ENCODE measurements at places on chromosomes 7 and 10.

DNA sequence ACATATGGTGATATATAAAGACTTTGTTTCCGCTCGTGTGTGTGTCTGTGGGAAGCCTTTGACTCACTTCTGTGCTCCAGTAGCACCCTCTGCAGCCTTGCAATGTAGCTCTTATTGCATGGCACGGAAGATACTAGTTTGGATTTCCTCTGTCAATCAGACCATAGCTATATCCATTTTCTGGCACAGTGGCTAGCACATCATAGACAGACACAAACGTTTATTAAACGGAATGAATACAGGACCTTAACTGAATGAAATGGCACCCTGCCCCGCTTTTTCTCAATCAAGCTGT lies 124.0 kb upstream of the PTPN20 start:
- no peak for DNase-seq

DNA sequence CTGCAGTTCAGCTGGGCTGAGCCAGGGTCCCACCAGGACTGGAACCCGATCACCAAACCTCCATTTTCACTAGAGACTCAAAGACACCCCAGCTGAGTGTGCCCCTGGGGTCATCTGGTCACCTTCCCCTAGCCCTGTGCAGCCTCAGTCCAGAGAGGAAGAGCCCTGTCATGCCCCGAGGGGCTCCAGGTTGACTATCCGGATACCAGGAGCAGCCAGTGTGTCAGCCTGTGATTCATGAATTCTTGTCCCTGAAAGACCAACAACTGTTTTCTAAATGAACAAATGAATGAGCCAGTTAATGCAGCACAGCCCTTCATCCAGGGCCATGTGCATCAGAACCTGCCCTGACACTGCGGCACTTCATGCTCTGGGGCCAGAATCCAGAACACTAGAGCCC lies 201.9 kb upstream of the TCERG1L start:
- no peak for DNase-seq

GRCh38 chr7:3942816-3943745 lies 642.0 kb downstream of the SDK1 start:
- DNase-seq = no peak

DNA sequence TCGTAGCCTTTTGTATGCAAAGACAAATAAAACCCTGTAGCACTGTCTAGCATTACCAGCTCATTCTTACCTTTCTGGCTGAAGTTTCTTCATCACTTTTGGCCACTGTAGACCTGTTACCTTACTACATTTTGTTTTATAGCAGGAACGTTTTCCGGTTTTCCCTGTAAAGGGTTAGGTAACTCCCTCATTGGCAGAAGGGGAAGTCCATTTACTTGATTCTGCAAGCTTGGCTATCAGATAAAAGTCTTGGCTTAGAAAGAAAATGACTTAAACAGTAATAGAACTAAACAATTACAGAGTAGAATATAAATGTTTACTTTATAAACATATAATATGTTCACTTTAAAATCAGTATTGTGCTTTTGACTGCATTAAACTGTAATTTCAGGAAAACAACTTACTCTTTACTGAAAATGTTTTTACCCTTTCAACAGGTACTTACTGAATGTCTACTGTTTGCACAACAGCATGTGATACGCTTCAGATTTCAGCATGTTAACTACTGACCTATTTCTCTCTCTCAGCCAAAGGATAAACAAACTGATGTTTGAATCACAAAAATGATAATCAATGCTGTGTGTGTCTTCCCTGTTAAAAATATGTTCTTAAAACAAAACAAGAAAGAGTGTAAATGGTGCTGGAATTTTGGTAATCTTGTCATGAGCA lies 67.1 kb downstream of the OTUD1 start:
- DNase-seq = no peak

GRCh38 chr7:35037526-35038341 lies 449 bp upstream of the DPY19L1 start:
- DNase-seq = peak; percentile 93

DNA sequence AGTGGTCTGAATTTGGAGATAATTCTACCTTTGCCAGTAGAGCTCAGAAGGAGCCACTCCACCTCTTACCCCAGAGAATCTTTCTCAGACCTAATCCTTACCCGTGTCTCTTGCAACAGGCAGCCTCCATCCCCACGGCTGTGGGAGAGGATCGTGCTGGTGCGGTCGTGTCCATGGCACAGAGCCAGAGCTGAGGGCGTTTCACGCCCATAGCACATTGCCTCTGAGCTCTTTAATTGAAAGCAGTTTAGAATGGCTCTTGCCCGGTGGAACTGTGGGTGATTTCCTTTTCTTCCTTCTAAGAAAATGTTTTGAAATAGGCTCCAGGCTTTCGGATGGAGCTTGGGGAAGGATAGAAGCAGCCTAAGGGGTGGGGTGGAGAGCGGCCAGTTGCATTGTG lies 41.5 kb downstream of the PRF1 start:
- DNase-seq = no peak

- DNase-seq = no peak
Measured at GRCh38 chr10:21279217-21279575, 246.3 kb downstream of the SKIDA1 start.

DNA sequence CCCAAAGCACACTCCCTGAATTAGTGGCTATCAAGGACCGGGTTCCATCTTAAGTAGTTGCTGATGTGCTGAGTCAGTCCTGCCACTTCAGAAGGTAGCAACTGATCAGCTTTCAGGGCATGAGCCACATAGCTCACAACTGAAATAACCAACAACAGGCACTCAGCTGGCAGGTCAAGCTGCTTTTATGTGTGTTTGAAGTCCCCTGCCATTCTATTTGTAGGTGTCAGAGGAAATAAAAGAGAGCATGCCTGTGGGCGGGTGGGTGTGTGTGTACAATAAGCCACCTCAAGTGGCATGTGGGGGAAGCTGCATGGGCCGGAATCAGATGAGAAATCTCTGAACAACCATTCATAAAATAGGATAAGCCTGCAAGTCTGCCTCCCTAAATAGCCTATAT lies 114.3 kb upstream of the YAE1 start:
- no peak for DNase-seq

DNA sequence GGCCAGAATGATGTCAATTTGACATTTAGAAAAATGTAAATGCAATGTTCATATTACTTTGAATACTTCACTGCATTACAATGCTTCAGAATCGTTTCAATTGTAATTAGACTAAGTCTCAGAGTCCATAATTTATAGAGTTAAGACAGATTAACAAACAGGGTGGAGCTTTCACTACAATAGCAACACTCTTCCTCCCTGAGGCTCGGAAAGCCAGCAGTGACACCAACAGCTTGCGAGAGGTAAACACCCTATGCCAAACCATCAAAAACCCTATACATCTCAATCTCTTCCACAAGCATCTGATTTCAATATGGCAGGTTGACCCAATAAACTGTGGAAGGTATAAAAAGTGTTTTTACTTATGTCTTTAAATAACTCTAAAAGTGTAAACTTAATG lies 72.2 kb downstream of the DOCK4 start:
- no peak for DNase-seq

- DNase-seq = peak; percentile 94
Measured at GRCh38 chr10:56360967-56361612, at the start of gene ZWINT. ZWINT (minus strand) TSS chr10:56361259; CDS start chr10:56361236, 23 bp downstream.

DNA sequence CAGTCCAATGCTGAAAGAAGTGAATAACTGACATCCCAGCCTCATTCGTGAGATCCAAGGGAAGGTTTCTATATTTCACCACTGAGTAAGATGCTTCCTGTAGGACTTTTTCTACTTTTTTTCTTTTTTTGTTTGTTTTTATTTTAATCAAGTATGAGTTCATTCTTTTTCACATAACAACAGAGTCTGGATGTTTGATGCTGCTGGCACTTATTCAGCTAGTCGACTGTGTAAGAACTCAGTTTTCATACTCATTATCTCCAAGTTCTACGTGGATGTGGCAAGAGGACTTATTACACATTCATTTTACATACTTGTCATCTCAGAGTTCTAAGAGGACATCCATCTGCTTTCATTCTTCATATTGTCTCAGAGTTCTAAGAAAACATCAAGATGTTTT lies 86.9 kb downstream of the CPXM2 start:
- no peak for DNase-seq

DNA sequence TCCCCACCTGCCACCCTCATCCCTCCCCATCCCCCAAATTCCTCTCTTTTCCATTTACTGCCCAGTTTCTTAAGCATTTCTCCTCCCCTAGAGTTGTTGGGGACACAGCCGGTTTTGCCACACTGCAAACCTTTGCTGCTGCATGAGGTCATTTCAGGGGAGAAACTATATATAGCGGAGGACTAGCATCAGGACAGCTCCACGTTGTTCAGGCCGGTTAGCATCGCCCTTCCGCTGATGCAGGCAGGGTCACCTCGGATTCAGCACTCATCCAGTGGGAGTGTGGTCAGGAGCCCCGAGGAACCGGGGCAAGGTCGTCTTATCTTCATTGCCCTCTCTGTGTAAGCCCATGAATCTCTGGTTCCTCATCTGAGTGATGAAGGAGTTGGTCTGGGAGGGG lies 15.6 kb downstream of the UBTD1 start:
- no peak for DNase-seq

- DNase-seq = no peak
Measured at GRCh38 chr7:30301751-30302150, 17.4 kb downstream of the ZNRF2 start.

GRCh38 chr10:125248489-125248888 lies 88.1 kb upstream of the CTBP2 start:
- DNase-seq = no peak

DNA sequence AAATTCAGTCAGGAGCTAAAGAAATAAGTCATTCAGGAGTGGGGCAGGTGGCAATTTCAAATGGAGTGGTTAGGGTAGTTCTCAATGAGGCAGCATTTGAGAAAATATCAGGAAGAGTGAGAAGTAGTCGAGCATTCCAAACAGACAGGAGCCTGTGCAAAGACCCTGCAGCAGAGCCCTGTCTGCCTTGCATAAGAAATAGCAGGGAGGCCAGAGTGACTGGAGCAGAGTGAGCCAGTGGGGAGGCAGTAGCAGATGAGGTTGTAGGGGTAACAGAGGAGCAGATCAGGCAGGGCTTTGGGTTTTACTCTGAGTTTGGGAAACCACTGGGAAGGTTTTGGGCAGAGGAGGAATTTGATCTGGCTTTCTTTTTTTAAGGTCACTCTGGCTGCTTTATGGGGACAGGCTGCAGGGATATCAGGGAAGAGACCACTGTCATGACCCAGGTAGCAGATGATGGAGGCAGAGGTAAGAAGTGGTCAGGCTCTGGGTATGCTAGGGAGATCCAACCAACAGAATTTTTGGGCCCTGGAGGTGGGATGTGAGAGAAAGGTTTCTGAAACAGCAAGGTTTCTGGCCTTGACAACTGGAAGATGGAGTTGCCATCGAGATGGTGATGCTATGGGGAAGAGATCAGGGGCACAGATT lies 1.3 kb upstream of the BLVRA start:
- DNase-seq = no peak

DNA sequence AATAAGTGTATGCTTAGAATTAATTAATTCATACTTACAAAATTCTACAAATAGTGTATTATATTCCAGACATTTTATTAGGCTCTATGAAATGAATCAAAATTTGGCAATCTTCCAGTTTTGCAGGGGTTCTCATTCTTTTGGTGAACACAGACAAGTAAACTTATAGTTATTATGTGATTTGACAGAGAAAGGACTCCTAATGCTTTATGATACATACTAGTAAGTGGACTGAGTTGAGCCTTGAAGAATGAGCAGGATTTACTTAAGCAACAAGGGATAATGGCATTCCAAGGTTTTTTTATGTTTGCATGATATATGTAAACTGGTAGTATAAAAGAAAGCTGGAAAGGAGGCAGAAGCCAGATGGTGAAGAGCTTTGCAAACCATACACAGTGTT lies 145.7 kb upstream of the FERD3L start:
- DNase-seq = no peak

GRCh38 chr10:34124522-34125035 lies 690.5 kb downstream of the PARD3 start:
- DNase-seq = no peak

DNA sequence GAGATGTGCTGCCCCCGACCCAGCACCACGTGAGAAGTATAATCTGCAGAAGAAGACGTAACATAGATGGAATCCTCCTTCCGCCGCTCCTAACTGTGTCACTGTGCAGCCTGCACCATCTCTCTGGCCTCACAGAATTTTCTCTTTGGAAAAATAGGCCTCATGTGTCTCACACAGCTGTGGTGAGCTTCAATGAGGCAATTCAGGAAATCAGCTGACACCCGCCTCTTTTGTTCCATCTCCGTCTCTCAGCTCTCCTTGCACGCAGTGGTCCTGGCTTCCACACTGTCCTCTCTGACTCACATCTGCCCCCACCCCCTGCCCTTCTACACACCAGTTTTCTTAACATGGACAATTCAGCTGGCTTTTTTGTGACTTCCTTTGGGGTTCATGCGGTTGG lies 7.2 kb downstream of the C10orf90 start:
- no peak for DNase-seq

DNA sequence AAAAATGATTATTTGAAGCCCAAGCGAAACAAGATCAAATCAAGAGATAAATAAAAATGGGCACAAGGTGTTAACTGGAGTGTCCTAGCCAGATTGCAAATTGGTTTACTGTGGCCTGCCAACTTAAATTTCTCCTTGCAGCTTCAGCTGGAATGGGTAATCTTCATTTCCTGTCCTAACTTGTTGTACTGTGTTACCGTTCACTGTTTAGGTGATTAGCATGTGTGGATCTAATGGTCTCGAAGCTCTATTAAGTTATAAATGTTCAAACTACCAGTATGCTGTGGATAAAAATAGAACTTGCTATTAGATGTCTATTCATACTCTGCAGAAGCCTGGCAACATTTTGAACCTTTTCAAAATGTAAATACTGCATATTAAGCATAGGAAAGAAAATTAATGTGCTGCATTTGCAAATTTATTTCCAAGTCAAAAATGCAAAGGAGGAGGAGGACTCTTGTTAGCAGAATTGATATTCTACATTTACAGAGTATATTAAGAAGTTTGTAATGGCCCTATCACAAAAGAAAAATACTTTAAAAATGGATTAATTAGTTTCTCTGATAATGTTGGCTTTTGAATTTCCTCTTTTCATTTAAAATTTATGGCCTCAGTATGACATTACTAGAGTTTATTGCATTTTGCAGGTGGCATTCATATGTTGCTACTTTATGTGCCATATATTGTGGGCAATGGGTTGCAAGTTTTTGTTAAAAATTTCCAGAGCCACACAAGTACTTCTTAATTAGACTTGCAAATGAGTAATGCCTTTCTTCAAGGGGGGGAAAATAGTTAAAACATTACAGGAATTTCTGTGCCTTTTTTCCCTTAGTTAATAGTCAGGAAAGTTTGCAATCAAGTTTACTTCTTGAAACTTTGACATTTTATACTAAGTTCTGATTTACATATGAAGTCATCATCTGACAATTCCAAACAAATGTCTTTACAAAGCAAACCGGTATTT lies 92.1 kb downstream of the CABCOCO1 start:
- DNase-seq = no peak

GRCh38 chr7:38318803-38319416 lies 45.5 kb upstream of the TARP start:
- no peak for DNase-seq

DNA sequence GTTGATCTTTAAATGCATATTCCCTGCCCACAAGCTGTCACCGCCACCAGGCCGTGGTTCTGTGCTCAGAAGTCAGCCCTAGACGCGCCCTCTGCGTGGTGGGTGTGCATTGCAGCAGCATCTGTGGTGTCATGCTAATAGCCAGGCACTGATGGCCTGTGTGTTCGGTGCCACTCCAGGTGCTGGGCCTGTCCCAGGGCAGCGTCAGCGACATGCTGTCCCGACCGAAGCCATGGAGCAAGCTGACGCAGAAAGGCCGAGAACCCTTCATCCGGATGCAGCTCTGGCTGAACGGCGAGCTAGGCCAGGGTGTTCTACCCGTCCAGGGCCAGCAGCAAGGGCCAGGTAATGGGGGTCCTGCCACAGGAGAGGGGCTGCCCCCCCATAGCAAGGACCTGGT lies 82.5 kb upstream of the SH2B2 start:
- no peak for DNase-seq

GRCh38 chr10:119368581-119368980 lies 161.2 kb downstream of the GRK5 start:
- DNase-seq = no peak

Data from coronary artery (tissue), 2 donors.